H54 (cell line): ENCODE measurements at places on chromosomes 6 and 20.

- DNase-seq: no peak
Observed at GRCh38 chr6:109958626-109959025, 19.5 kb upstream of the GPR6 start.

DNA sequence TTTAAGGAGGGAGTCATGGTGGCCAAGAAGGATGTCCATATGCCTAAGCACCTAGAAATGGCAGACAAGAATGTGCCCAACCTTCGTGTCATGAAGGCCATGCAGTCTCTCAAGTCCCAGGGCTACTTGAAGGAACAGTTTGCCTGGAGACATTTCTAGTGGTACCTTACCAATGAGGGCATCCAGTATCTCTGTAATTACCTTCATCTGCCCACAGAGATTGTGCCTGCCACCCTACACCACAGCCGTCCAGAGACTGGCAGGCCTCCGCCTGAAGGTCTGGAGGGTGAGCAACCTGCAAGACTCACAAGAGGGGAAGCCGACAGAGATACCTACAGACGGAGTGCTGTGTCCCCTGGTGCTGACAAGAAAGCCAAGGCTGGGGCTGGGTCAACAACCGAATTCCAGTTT, 115.0 kb downstream of the HFE start:
- no peak for DNase-seq

- no peak for DNase-seq
Observed at GRCh38 chr20:40017765-40018164, 671.3 kb downstream of the MAFB start.

GRCh38 chr20:16455324-16455723, 117.9 kb downstream of the KIF16B start:
- DNase-seq: no peak

- no peak for DNase-seq
Observed at GRCh38 chr6:133621751-133622150, 267.2 kb upstream of the TCF21 start.

GRCh38 chr6:46265373-46265772, 94.6 kb upstream of the ENPP5 start:
- DNase-seq: no peak

DNA sequence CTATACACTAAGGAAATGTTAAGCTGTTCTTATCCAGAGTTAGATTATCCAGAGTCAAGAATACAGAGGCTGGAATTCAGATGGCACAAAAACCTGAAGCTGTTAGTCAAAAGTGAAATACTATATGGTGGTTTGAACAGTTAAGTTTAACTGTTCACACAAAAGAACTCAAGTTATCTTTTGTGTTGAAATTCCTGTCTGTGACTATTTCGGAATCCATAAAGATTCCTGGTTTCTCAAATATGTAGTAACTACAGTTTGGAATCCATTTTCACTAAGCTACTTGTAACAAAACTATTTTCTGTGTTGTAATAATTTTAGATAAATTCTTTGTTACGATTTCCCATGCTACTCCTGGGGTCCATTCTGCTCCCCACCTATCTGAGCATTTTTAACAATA, 24.5 kb downstream of the FIG4 start:
- no peak for DNase-seq

DNA sequence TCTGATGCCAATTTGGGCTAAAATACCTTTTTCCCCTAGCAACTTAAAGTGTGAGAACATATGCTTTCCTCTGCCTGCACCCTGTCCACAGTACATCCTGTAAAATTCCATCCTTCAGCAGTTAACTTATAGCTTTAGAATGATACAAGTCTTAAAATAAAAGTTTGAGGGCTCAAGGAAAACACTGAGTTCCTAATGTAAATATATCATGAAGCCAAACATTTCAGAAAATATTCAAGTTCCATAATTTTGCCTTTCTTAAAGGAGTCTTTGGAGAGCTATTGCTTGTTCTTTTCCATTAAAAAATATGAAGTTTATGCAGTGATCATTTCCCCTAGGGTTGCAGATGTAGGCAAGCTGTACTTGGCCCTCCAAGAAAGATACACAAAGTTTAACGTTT, 303.8 kb downstream of the COL12A1 start:
- no peak for DNase-seq
